Hematopoietic multipotent progenitor cell treated with erythropoietin and hydrocortisone succinate and interleukin-3 and kit ligand, for 4 days (in vitro differentiated cells): ENCODE measurements at places on chromosomes 2 and 18.

GRCh38 chr18:59918320-59918755 is 18.5 kb downstream of the PMAIP1 start:
- peak; percentile 95 for DNase-seq

DNA sequence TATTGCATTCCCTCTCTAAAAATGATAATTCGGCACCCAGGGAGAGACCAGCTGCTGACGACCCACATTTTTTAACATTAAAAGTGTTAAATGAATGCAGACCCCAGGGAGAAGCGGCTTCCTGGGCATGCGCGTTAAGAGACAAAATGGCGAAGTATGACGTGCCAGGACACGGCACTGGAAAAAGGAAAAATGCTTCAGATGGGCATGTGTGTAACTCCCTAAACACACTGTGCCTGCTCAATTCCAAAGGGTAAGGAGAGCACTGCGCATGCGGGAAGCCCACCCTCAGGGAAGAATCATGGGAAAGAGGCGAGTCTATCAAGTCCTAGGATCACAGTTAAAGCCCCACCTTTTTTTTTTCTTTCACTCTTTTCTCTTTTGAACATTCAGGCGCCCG is 58.1 kb downstream of the CYP26B1 start:
- DNase-seq, result no peak

- no peak for DNase-seq
Measured at GRCh38 chr18:11021477-11021876, 127.9 kb downstream of the PIEZO2 start.

- no peak for DNase-seq
Measured at GRCh38 chr2:127635380-127636237, 10.3 kb upstream of the GPR17 start.

DNA sequence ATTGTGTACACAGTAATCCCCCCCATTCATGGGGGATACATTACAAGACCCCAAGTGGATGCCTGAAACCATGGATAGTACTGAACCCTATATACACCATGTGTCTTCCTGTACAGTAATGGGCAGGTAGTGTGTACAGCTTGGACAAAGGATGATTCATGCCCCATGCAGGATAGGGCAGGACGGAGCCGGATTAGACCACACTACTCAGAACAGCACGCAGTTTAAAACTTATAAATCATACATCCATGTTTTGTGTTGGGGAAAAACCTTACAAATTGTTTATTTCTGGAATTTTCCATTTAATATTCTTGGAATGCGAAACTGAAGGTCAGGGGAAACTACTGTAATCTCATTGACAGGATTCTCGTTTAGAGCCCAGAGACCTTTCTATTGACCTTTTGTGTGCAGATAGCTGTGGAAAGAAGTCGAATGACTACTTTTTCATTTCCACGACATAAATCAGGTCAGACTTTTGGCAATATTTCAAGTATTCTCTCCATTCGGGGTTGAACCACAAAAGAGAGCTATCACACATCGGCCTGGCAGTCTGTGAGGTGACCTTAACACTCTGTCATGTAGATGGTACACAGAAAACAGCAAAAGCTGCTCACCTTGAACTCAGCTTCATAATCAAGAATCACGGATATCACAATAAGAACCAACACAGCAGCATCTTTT is 9.9 kb upstream of the YPEL5 start:
- DNase-seq, result no peak

DNA sequence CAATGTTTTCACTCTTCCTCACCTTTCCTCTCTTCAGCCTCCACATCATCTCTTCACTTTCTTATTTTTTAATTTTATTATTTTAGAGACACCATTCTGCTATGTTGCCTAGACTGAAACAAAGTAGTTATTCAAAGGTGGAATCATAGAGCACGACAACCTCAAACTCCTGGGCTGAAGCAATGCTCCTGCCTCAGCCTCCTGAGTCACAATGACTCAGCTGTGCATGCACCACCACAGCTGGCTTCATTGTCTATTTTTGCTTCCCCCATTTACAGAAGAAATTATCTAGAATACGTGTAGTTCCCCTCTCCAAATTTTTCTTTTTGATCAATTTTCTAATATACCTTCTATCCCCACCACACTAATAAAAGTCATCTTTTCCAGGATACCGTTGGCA is 911.5 kb upstream of the SOX11 start:
- no peak for DNase-seq

DNA sequence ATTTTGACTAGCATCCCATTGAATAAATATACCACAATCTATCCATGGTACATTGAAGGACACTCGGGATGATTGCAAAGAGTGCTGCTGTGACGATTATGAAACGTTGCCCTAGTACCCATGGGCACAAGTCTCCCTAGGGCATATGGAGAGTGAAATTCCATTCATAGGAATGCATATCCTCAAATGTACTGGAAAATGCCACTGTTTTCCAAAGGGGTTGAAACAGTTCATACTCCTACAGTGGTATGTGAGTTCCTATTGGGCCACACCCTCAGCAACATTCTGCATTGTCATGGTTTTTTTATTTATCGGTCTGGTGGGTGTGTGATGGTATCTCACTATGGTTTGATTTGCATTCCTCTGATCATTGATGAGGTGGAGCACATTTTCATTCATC is 130.6 kb downstream of the TWIST2 start:
- DNase-seq, result no peak

DNA sequence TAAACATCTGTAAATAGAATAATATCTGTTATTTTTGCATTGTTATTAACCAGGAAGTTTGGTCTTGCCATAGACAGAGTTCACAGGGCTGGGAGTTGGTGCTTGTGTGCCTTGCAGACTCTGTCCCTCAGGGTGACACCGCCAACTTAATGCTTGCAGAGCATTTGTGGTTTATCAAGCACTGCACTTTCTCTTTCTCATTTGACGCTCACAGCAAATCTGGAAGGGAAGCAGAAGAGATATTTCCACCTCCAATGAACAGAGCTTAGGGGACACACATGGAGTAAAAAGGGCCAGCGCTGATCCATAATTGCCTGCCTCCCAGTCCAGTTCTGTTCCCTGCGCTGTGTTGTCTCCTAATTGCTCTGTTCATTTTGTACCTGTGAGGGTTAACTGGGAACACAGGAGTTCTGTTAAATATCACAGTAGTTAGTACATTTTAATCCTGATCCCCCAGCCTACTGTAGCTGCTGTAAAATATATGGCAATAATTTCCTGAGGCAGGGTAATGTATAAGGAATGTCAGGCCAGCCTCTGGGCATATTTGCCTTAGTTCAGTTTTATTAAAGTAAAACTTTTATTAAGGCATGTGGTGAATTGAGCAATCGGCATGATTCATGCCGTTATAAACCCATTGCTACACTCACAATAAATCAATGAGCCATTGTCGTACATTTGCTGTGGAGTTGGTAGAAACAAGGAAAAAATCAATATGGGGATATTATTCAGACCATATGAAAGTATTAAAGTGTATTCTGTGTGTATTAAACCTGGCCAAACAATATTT is 182.5 kb upstream of the OSR1 start:
- no peak for DNase-seq

DNA sequence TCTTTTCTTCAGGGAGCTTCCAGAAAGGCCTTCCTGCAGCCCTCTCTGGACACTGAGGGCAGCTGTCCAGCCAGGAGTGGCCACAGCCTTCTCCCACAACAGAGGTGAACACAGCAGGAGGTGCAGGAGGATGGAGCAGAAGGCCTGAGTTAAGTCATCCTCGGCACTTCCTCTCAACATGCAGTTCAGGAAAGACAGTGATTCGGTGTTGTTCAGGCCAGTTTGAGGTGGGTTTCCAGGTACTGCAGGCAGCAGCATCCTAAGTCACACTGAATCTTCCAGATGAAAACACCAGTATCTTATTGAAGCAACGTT is 225.3 kb upstream of the PXDN start:
- DNase-seq, result no peak

GRCh38 chr18:9068346-9068745 is 34.2 kb upstream of the NDUFV2 start:
- no peak for DNase-seq

- DNase-seq, result peak; percentile 45
Measured at GRCh38 chr2:30109856-30110255, 37.0 kb upstream of the YPEL5 start.

GRCh38 chr18:60246606-60247005 is 126.0 kb downstream of the MC4R start:
- DNase-seq, result peak; percentile 60

DNA sequence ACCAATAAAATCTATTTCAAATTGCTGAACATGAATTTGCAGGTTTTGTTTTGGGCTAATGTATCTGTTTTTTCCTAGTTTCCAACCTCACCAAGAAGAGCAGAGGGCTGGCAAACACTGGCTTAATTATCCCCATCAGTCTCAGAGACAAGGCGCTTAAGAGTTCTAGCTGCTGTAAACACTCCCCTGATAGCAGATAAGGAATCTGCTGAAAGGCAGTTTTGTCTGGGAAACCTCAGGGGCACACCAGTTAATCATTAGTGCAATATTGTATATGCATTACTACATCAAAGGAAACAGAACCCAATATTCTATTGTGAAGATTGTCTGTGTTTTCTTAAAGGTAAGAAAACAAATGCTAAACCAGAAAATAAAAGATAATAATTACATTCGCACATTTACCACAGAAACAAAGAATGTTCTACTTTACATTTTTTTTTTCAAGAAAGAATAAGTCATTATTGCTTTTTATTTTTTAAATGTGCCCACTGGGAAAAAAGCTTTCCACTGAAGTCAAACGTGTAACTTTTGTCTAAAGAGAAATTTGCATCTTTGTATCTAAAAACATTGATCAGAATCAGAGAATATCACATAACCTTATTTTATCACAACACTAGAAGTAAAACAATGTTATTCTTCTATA is 179.1 kb downstream of the ERBB4 start:
- DNase-seq, result no peak

DNA sequence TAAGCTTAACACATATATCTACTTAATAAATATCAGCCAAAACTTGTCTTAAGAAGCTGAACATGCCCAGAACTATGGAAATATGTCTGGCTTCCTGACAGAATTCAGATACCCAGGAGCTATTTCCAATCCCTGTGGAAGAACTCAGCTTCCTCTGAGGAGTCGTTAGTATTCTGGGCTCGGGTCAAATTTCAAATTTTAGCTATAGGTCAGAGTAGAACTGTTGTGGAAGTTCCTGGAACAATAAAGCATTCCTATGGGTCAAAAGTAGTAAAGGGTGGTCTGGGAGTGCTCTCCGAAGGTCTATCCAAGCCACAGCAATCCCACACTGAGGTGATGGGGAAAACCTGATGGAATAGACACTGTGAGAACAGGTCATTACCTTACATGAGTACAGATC is 342.7 kb upstream of the CHST9 start:
- no peak for DNase-seq

DNA sequence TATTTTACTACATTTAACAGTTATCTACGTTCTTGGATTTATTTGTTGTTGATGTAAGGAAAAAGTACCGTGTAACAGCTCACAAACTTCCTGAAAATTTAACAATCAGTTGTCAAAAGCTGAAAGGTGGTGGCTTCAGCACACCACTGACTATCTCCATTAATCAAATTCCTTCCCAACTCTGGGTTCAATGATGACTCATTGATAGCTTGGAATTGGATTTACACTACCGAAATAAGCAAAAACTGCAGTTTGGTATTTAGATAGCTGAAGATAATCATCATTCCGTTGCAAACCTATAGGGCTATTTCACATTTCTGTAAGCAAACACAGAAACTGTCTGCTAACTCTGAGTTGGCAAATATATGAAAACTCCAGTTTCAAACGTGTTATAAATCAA is 322.3 kb upstream of the TFPI start:
- DNase-seq, result no peak

DNA sequence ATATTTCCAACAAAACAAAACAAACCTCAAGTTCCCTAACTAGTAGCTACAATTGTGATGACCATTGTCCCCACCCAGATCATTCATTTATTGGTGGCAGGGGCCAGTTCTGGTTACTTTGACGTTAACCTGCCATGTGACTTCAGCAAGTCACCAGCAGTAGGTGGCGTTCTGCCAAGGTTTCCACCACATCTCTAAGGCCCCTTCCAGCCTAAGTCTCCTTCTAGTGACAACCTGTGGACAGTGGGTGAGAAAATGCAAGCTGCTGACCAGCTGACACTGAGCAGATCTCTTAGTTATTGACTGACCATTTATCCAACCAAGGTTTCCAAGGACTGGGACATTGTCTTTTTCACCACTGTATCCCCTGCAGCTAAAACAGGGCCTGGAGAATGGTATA is 98.4 kb downstream of the GPR39 start:
- DNase-seq, result peak; percentile 7

GRCh38 chr2:19350678-19351401 is 7.6 kb downstream of the OSR1 start:
- no peak for DNase-seq

DNA sequence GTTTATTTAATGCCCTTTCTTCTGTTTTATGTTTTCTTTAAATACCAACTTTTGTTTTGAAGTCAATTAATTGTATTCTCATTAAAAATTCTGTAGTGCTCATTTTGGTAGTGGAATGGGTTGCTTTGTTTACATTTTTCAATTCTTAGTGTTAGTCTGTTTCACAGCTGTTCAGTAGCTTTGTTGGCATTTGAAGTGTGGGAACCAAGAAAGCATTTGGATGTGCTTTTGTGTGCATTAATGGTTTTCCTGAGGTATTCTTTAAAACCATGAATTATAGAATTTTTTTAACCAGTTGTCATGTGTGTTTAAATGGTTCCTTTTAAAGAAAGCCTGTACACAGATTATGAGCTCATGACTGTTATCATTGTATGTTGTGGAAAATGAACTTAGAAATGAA is 19.7 kb downstream of the MIB1 start:
- DNase-seq, result no peak

DNA sequence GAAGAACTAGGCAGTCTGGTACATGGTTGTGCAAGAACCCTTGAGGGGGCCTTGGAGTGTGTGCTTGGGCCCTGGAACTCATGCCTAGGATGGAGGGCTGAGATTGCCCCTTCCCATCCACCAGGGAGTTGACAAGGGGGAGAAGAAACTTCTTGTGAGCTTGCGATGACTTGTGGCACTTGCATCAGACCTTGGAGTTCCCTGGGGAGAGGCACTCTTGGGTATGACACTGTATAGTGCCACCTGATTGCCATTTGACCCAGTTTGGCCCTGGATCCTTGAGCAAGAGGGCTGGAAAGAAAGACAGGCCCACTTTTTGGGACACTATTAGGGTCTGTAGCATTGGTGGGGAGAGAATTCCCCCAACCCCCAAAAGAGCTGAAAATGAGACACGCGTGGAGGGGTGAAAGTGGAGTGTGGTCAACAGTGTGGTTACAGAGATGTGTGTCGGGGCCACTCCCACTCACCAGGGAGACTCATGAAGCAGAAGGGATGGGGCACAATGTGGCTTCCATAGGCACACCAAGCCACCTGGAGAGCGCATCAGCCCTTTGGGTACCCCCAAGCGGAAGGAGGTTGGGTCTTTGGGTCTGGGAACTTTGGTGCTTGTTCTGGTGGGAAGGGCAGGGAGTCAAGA is 101.3 kb downstream of the MSH2 start:
- DNase-seq, result no peak

DNA sequence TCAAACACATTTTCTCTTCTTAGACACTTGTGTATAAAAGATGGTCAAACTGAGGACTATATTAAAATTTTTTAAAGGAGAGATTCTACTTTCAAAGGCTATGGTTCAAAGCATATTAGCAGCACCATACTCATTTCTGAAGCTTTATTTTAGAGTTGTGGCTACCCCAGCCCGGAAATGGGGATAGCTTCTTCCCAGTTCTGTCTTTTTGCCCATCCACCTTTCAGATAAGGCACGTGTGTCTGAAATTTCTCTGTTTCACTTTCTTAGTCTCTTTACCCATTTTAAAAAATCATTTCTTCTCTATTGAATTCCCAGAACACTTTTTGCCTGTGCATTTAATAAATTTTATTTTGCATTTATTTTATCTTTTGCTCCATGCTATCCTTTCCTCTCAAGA is 431.5 kb downstream of the RNF144A start:
- DNase-seq, result no peak
